Fibroblast of the aortic adventitia (primary cell): ENCODE measurements at places on chromosomes 12 and 14. TPM values are rescaled to one million over a fixed set of nuclear protein-coding genes. Genes with fewer than 3 reads are reported as not detected.

Gene AQP2
- not detected in 2 replicates for total RNA-seq

GRCh38 chr12:33703221-33703620, 263.6 kb upstream of the SYT10 start:
- DNase-seq, result no peak

GRCh38 chr12:113103756-113104450, 31.7 kb downstream of the RASAL1 start:
- no peak for DNase-seq

DNA sequence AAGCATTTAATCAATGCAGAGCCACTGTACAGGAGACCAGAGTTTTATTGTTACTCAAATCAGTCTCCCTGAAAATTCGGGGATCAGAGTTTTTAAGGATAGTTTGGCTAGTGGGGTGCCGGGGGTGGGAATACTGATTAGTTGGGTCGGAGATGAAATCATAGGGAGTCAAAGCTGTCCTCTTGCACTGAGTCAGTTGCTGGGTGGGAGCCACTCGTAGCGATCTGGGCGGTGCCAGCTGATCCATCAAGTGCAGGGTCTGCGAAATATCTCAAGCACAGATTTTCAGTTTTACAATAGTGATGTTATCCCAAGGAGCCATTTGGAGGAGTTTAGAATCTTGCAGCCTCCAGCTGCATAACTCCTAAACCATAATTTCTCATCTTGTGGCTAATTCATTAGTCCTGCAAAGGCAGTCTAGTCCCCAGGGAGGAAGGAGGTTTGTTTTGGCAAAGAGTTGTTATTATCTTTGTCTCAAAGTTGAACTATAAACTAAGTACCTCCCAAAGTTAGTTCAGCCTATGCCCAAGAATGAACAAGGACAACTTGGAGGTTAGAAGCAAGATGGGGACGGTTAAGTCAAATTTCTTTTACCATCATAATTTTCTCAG, 169.4 kb upstream of the PLEKHG7 start:
- peak; percentile 75 for DNase-seq

DNA sequence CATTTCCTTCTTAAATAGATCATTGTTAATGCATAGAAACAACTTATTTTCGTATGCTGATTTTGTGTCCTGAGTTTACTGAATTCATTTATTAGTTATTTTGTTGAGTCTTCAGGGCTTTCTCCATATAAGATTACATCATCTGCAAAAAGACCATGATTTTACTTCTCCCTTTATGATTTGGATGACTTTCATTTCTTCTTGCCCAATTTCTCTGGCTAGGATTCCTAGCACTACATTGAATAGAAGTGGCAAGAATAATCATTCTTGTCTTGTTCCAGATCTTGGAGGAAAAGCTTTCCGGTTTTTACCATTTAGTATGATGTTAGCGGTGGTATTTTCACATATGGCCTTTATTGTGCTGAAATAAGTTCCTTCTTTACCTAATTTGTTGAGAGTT, 303.0 kb upstream of the RTL1 start:
- no peak for DNase-seq

- DNase-seq, result no peak
These were observed 598.4 kb downstream of the RPL10L start for GRCh38 chr14:46053221-46053620.
